ENCODE measurements at places on chromosomes 2 and 18. TPM values are rescaled to one million over a fixed set of nuclear protein-coding genes. Genes with fewer than 3 reads are reported as not detected.

KLF11 gene
- 6.8 TPM for total RNA-seq

- DNase-seq: peak; percentile 36
Measured at GRCh38 chr2:176002688-176003210, 682 bp upstream of the LNPK start.

DNA sequence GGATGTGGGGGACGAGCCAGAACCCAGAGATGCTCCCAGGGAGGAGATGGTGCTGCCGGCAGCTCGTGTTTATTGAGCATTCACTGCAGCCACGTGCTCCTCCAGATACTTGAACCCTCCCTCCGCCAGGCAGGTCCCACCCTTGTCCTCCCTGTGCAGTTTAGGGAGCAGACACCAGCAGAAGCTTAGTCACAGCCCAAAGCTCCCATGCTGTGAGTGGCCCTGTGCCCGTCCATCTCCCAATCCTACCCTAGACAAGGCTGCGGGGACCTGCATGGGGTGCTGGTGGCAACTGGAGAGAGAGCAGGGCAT is 176.5 kb upstream of the COPS8 start:
- DNase-seq: no peak

GRCh38 chr2:116444256-116444872 is 1370.1 kb upstream of the DDX18 start:
- no peak for DNase-seq

DNA sequence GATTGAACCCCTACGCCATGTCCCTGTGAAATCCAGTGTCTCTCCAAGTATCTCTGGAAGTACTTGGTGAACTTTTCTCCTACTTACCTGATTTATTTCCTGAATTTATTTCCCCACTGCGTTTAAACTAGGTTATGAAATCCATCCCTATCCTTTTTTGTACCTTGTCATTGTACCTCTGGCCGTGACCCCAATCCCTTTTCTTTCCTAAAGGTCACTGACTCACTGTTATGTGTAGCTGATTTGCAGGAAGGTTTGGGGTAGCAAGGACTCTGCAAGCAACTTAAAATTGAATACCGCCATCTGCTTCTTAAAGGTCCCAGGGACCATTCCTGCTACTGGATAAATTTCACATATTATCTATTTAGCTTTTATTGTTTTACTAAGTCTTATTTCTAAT is 4.6 kb upstream of the ENOSF1 start:
- no peak for DNase-seq

DNA sequence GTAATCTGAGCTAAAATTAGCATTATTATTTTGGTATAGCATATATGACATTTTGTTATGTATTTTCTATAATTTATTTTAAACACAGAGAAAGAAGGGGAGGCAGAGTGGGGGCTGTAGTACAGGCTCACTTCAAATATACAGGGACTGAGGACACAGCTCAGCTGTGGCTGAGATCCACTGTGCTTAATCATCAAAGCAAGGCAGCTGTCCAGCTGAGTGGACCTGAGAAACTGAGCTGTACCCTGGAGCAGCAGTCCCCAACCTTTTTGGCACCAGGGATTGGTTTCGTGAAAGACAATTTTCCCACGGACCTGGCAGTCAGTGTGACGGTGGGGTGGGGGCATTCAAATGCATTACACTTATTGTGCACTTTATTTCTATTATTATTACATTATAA is 687.2 kb downstream of the RNF144A start:
- DNase-seq: no peak

DNA sequence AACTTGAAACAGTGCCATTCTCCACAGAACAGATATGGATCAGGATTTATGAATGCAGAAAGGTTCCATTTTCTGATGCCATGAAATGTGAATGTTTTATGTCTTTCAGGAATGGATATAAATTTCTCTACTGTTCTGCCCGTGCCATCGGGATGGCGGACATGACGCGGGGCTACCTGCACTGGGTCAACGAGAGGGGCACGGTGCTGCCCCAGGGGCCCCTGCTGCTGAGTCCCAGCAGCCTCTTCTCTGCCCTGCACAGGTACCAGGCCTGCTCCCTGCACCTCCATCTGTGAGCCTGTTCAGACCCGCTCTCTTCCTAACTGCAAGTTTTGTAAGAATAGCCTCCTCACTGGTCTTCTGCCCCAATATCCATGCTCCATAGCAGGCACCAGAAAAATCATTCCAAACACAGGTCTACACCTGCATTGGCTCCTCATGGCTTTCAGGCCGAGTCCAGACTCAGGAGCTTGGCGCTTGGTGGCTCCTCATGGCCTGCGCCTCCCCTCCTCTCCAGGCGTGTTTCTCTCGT is 68.6 kb downstream of the LPIN1 start:
- no peak for DNase-seq

GRCh38 chr2:236882074-236882473 is 203.6 kb upstream of the COPS8 start:
- DNase-seq: no peak

TTC31 gene
- 16.9 TPM for total RNA-seq
